H9 (cell line): ENCODE measurements at places on chromosomes 6 and 20. TPM values are rescaled to one million over a fixed set of nuclear protein-coding genes. Genes with fewer than 3 reads are reported as not detected.

Gene FAM184A
- 10.4 and 11.4 TPM in 2 replicates for total RNA-seq

Gene PROKR2
- 0.44 and 0.46 TPM in 2 replicates for total RNA-seq

Gene NNAT
- 42.5 and 43.1 TPM in 2 replicates for total RNA-seq

Gene ADGRF4
- not detected in 2 replicates for total RNA-seq

Gene ASIP
- not detected in 2 replicates for total RNA-seq

Gene TMEM244
- not detected in 2 replicates for total RNA-seq

Gene C2
- total RNA-seq, result 0.66 and 0.86 TPM in 2 replicates

Gene ZNF311
- 0.57 and 0.68 TPM in 2 replicates for total RNA-seq

Gene EDEM2
- 27.8 and 28.4 TPM in 2 replicates for total RNA-seq

Gene PKIB
- total RNA-seq, result 44.7 and 46.5 TPM in 2 replicates

Gene MLN
- total RNA-seq, result not detected in 2 replicates
